Uterus (tissue), 4 donors: ENCODE measurements at places on chromosomes 13 and 19. TPM values are rescaled to one million over a fixed set of nuclear protein-coding genes. Genes with fewer than 3 reads are reported as not detected.

DNA sequence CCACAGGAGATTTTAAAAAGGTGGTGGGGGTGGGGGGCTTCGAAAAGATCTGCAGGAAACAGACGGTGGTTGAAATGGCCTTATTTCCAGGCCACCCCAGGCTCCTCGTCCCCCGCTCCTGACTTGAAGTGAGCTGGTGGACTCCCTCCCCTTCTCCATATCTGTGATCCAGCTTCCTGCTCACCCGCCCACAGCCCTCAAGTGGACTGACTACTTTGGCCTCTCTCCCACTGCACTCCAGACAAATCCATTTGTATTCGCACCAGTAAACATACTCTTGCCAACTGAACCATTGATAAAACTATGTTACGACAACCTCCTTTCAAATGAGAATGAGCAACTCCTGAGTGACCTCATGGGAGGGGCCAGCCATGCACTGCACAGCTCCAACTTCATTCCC is 259.5 kb downstream of the COL4A1 start:
- no peaks in the 10 kb centered on the region for H3K4me1 ChIP-seq
- H3K27me3 ChIP-seq: no peaks in the 10 kb centered on the region
- no peak overlapping the region for H3K4me3 ChIP-seq
- H3K27ac ChIP-seq: no peak overlapping the region

GRCh38 chr13:39784347-39784746 is 128.9 kb downstream of the COG6 start:
- no peak overlapping the region for H3K27ac ChIP-seq
- H3K4me3 ChIP-seq: no peak overlapping the region
- H3K4me1 ChIP-seq: no peaks in the 10 kb centered on the region
- no peaks in the 10 kb centered on the region for H3K36me3 ChIP-seq
- no peak for DNase-seq

DNA sequence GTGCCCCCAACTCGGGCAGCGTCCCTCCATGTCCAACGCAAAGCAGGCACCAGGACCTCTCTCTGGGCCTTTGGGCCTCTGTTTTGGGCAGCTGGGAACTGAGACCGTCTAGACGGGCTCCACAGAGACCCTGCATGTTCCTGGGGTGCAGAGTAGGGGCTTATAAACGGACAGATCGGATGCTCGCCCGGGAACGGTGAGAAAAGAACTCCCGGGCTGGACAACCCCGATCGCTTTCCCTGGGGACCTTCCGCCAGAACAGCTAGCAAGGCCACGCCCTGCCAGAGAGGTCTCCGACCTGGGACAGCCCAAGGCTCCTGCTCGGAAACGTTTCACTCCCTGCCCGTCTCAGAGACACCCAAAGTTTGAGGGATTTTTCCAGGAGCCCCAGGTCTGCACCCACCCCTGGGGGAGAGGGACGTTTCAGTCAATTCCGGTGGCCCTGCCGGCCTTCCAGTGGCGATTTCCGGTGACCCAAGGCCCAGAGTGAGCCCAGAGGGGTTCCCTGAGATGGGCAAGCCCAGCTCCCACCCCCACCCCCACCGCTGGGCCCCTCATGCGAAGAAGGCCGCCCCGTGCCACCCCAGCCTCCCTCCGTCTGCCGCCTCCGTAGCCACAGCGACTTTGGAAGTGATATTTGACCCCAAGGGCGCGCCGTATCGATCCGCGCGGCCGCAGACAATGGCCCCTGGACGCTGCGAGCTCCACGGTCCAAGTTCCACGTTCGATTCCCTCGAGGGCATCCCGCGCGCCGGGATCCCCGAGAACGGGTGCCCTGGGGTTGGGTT is 1.7 kb downstream of the NR2F6 start:
- no peaks in the 10 kb centered on the region for H3K36me3 ChIP-seq
- H3K4me1 ChIP-seq: no peaks in the 10 kb centered on the region
- peak; percentile 56 for DNase-seq
- H3K27me3 ChIP-seq: no peaks in the 10 kb centered on the region
- peak overlapping the region; percentile 76 for H3K27ac ChIP-seq

DNA sequence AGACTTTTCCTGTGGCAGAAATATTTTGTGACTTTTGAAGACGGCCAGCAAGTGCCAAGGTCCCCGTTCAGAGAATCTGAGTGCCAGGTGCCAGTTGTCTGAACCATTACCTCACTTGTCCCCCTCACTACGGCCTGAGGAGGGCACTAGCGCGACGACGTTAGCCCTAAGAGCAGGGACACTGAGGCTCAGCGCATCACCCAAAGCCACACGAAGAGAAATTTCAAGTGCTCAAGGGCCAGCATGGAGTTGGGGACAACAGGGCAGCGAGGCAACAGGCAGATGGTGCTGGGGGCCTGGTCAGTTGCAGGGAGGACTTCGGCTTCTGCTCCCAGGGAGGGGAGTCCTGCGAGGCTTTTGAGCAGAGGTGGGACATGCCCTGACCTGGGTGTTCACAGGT is 9.5 kb upstream of the TYK2 start:
- no peaks in the 10 kb centered on the region for H3K36me3 ChIP-seq
- H3K4me1 ChIP-seq: peaks cover 6% of the 10 kb centered on the region
- H3K27ac ChIP-seq: no peak overlapping the region

The MTMR6 gene
- 36.4 TPM for total RNA-seq

The PAK4 gene
- total RNA-seq: 0.26 TPM

The RNF17 gene
- total RNA-seq: 0.28 TPM
